NCI-H2029 treated with DMSO at 0.1 percent for 48 hours (cell line): ENCODE measurements at places on chromosomes 2 and 18.
A peak's percentile ranks its signal among the peaks of the same experiment; 100 is the strongest.

- DNase-seq: no peak
Measured at GRCh38 chr2:152875701-152876695, 157.6 kb downstream of the ARL6IP6 start.

- no peak for DNase-seq
Measured at GRCh38 chr2:65746931-65747675, 314.7 kb upstream of the SPRED2 start.

DNA sequence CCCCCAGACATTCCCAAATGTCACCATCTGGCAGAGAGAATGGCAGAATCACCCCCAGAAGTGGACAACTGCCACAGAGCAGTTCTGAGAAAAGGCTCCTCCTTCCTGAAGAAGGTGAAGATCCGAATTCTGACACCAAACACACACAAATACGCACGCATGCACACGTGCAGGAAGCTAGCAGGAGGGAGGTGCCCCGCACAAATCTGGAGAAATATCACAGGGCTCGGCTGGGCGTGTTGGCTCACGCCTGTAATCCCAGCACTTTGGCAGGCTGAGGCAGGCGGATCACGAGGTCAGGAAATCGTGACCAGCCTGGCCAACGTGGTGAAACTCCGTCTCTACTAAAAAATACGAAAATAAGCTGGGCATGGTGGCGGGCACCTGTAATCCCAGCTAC, 38.5 kb upstream of the ATG16L1 start:
- DNase-seq: no peak

GRCh38 chr2:227479865-227480475, 8.0 kb downstream of the AGFG1 start:
- no peak for DNase-seq

GRCh38 chr2:238284802-238285515, 3.5 kb downstream of the PER2 start:
- no peak for DNase-seq

DNA sequence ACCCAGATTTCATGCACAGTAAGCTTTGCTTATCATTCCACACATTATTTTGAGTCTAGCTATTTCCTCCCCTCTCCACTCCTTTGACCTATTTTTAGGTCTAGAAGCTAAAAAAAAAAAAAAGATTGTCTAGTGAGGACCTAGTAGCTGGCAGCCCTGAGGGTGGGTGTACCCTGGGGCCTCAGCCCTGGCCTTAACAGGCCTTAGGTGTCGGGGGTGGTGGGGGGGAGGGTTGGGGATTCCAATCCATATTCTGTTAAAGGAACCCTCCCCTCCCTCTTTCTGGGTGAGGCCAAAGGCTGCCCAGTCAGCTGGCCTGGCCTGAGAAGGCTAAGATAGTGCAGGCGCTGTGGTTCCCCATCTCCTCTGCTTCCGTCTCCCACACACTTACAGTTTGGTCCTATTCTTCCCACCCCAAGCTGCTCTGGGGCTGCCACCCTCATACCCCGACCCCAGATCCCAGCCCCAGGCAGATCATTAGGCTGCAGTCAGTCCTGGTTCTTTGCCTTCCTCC, 65.5 kb upstream of the HK2 start:
- no peak for DNase-seq

GRCh38 chr2:193518041-193518817, 1323.5 kb upstream of the TMEFF2 start:
- no peak for DNase-seq

DNA sequence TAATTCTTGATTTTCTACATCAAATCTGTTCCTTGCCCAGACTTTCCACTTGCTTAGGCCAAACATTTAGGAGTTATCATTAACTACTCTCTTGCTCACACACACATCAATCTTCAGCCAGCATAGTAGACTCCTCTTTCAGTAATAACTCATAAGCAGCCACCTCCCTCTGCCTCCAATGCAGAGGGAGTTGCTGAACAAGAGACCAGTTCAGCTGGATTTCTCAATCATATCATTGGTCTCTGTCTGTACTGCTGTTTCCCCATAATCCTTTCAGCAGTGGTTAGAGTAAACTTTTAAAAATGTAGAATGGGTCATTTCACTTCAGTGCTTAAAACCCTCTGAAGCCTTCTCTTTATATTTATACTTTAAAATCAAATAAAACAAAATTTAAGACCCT, 112.9 kb downstream of the SLC39A10 start:
- no peak for DNase-seq

- DNase-seq: no peak
Measured at GRCh38 chr2:234763002-234763873, 188.6 kb upstream of the SH3BP4 start.

GRCh38 chr2:202114795-202115194, 41.7 kb downstream of the KIAA2012 start:
- DNase-seq: no peak

DNA sequence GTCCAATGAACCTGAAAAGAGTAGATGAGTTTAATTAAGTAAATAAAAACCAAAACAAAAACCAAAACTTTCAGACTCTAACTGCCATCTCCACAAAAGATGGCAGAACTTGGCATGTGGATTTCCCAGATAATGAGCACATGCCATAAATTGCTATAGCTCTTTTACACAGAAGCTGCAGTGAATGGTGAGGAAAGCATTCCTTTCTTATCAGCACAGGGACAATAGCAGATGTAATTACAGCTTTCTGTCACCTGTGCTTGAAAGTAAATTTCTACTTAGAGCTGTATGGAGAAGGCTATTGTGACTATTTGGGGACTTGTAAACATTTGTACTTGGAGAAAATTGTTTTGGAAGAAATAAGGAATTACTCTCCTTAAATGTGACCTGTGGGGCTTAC, 378.4 kb downstream of the RPRM start:
- DNase-seq: no peak

GRCh38 chr2:43219383-43220228, 6.8 kb downstream of the ZFP36L2 start:
- peak; percentile 48 for DNase-seq

DNA sequence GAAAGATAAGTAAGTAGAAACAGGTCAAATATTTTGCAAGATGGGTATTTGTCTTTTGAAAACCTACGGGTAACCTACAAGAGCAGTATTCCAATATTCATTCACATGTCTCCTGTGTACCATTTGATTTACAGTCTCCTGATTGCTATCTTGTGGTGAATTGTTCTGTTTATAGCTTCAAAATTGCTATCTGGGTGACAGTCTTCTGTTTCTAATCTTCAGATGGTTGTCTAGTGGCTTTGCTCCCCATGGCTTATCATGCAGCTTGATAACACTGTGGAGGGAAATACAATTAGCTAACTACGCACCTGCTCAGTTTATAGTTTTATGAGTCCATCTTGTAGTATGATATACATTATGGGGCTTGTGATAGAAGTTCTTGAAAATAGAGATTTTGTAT, 816.8 kb downstream of the CPS1 start:
- DNase-seq: no peak

DNA sequence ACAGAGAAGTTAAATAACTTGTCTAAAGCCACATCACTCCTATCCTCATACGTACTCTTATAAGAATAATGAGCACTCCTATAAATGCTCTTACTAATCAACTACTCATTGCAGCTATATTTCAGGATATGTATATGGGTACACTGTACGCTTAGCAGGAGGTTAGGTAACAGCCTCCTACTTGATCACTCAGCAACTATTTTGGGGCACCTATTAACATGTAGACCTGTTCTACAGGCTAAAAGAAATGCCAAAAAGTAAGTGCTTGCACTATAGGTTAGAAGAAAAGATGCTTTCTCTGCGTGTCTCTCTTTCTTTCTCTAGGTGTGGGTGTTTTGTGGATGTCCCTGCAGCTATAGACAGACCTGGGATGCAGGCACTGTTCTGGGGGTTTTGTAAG, 83.1 kb downstream of the TMEM182 start:
- no peak for DNase-seq

DNA sequence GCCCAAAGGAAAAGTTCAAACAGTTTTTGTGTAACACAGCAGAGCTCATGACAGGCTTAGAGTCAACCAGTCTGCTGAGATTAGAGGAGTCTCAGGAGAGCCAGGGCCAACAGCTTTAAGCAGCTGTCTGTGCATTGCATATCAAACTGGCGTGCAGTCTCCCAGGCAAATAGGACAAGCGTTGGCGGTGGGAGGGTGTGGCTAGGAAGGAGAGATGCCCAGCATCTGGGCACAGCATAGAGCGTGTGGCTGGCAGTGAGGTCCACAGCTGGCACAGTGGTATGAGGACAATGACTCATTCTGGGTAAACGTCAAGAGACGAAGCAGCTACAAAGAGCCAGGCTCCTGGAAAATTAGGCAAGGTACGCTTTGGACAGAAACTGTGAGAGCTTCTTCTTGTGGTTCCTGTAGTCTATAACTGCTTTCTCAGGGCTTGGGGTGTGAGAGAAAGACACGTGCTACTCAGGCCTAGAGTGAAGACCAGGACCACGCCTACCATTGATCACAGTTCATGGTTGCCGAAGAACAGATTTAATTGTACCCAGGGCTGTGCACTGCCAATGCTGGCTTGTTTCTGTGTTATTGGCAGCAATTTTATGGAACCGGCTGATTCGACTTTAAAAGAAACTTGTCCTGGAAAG, 14.8 kb downstream of the ZAP70 start:
- no peak for DNase-seq

DNA sequence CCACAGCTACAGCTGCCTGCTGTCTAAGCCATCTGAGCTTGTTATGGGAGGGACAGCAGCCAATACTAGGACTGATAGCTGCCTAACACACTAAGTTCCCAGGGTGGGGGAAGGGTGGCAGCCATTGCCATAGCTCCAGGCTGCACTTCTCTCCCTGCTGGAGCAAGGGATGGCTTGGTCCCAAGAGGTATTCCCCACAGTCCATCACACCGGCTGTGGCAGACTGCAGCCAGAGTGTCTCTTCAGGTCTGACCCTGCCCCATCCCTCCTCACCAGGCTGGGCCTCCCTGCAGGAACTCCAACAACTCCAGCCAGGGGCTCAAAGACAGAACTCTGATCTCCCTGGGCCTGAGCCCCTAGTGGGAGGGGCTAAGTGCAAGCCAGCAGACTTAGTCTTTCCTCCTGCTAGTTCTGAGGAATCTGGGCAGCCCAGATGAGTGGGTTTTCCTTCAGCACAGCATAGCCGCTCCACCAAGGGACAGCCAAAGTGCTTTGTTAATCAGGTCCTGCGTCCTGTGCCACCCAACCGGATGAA, 632.1 kb downstream of the SOCS6 start:
- DNase-seq: no peak

DNA sequence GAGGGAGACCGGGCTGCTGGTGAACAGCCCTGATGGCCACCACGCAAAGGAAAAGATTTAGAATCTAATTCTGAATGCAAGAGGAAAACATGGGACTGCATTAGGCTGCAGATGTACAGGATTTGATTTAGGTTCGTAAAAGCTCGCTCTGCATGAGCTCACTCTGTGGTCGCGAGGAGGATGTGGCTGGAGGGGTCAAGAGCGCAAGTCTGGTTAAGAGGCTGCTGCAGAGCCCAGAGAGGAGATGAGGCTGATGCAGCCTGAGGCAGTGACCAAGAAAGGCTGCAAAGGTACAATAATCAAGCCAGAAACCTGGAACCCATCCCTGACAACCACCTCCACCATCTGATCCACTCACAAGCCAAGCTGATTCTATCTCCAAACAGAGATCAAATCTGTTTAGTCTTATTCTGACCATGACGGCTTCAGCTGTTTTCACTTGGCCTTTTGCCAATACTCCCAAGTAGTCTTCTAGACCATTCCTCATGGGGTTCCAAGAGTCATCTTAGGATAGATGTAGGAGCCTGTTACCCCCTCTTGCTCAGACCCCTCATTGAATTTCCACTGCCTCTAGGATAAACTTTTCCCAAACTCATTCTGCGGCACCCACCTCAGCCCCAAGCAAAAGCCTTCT, 58.9 kb upstream of the ARL4C start:
- DNase-seq: no peak

DNA sequence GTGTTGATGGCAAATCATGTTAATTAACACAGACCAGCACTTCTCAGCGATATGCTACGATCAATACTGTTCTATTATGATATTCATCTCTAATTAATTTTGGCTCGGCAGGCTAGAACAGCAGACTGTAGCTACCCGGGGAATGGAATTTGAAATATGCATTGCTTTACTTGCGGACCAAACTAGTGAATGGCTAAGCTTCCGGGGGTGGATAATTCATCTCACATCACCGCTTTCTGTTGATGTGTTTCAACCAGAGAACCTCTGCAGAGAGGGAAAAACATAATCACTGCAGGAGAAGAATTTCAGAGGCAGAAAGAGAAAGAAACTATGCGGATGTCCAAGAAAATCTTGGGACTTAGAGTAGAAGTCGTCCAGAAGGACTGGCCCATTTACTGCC, 490.9 kb downstream of the STK39 start:
- no peak for DNase-seq

GRCh38 chr18:4391859-4392258, 63.2 kb downstream of the DLGAP1 start:
- no peak for DNase-seq

DNA sequence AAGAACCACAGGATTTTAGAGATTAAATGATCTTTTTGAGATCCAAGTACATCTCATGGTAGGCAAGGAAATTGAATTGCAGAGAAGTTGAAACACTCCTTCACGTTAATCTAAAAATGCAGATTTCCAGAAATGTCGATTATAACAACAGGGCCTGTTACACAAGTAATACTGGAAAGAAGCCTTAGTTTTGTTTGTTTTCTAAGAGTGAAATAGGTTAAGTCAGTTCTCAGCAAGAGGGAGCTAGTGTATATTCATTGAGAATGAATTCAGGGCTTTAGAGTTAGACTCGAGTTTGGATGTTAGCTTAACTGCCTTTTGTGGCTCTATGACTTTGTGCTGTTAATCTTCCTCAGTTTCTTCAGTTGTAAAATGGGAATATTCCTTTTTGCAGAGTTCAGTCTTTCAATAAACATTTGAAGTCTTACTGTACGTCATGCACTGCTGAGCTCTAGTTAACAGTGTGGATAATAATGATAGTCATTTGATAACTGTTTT, 926 bp downstream of the NDUFV2 start:
- peak; percentile 15 for DNase-seq

DNA sequence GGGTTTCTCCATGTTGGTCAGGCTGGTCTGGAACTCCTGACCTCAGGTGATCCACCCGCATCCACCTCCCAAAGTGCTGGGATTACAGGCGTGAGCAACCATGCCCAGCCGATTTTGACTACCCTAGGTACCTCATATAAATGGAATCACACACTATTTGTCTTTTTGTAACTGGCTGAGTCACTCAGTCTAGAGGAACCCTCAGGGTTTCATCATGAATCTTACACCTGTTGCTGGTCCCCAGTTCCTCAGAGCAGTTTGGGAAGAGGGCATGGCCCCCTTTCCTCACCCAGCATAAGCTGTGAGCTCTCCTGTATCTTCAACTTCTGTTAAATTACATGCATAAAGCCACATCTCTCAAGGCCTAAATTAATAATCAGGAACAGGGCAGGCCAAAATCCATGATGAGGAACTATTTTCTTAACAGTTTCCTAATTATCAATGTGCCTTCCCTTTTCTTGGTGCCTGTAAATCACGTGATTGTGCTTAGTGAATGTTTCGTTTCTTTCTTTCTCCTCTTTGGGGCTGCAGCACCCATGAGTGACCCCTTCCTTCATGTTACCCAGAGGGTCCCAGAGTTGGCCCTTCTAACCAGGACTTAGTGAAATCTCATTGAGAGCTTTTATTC, 20.9 kb downstream of the DYSF start:
- DNase-seq: no peak
